ENCODE measurements at places on chromosomes 11 and 22. TPM values are rescaled to one million over a fixed set of nuclear protein-coding genes. Genes with fewer than 3 reads are reported as not detected.

DNA sequence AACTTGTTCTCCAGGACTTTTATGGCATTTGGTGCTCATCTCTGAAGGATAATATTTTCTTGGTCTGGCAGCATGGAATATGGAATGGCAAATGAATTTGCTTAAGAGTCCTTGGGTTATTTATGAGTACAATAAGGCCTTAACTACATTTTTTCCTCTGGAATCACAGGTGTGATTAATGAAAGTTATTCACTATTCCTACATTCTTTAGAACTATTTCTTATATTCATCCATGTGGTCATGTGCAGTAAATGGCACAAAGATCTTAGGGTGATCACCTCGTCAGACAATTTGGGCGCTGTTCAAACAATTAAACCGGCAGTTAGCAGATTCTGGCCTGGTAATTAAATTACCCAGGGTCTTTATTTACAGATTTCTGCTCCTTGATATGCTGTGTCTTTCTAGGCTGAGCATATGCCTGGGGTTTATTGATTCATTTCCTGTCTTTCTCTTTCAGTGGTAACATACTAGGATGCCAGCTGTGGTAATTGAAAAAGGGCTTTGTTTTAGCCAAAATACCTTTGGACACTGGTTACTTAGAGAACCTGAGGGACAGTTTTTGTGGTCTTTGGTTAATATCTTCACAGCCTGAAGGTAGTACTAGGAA, 31.6 kb downstream of the SIK2 start:
- no peak for DNase-seq

Gene LGR4
- 8.0 TPM for total RNA-seq

Gene LRRN4CL
- total RNA-seq, result 4.7 TPM

DNA sequence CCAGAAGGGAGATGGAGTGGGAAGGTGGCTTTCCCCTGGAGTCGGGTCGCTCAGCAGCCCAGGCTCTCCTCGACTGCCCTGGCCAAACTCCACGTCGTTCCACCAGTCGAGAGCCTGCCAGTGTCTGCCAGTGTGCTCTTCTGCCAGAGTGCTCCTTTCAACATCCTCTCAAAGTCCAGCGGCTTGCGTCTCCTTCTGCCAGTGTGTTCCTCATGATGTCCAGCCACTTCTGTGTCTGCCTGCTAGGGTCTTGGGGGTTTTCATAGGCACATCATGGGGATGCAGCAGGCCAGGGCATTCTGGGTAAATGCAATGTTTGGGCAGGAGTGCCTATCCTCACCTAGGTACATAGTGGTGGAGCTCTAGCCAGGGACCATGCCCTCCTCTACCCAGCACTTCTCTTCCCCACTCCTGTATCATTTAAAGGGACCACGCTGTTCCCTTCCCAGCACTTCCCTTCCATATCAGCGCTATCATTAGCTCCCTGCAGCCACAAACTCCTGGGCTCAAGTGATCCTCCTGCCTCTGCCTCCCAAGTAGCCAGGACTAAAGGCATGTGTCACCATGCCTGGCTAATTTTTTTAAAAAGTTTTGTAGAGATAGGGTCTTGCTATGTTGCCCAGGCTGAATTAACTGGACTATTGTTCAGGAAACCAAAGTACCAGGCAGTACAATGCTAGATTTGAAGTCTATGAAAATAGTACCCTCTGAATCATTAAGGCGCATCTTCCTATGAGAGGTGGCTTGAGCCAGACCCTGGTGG, 62.9 kb upstream of the CLDN5 start:
- no peak for DNase-seq

DNA sequence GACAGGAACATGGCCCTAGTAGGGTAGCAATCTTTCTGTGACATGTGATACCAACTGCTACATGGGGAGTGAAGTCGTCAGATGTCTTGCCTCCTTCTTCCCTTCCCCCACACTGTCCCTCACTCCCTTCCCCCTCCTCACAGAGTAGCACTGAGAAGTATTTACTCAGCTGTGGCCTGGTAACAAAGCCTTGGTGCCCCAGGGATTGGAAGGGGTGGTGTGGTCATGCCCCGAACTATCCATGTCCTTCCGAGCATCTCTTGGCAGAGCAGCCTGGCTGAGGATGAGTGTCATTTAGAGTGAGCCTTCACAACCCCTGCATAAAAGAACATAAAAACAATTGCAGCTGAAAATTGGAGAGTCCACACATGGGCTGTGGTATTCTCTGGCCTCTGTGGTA, 46.1 kb downstream of the ARFGAP2 start:
- DNase-seq, result no peak

DNA sequence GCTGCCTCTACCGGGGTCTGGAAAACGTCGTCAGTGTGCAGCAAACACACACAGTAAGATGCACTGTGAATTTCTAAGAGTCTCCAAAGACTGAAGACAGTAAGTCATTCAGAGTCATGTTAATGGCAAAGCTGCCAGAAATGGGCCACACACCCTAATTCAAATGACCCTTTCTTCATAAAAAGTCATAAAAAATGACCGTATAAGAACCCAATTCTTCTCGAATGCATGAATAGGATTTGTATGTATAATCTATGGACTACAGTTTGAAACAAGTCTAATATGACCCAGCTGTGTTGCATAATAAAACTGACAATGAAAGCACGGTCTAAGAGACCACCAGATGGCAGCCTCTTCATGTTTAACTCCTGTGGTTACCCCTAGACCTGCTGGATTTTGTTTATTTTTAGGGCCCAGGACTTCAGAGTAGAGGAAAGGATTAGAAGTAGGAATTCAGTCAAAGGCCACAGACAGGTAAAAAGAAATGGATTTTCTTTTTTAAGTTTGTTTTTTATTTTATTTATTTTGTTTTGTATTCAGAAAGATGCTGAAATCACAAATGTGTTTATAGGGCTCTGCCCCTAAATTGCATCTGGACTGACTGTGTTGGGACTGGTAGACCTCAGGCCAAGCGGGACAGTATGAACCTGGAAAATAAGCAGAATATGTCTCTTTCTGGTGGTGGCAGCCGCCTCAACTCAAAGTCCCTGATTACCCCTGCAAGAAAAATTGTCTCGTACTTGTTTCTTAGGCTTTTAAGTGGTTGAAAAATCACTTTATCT, 32.1 kb upstream of the SLC5A12 start:
- peak; percentile 18 for DNase-seq

Gene OR10G7
- not detected for total RNA-seq

Gene KRTAP5-10
- total RNA-seq, result not detected

- no peak for DNase-seq
These were observed 58.1 kb downstream of the WNT11 start for GRCh38 chr11:76148231-76148630.

DNA sequence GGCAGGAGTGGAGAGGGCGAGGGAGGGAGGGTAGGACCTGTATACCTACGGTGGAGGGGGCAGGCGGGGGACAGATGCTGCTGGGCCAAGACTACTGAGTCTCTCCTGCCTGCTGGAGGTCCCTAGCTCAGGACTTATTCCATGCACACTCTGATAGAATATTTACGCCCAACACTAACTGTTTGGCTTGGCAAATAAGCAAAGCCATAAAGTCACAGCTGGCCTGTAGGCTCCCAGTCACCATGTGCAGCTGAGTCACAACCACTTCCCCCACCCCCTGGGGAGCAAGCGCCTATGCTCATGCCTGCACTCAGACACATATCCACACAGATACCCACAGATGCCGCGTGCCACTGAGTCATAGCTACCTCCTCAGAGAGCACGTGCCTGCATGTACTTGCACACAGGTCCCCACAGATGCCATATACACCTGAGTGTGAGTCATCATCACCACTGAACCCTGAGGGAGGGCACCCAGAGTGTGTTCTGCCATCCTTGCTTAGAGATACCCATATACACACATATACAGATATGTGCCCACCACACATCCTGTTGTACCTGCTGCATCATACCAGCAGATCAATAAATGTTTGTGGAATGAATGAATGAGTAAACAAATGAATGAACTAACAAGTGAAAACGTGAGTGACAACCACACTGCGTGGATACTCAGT, 95.8 kb downstream of the SWAP70 start:
- DNase-seq, result peak; percentile 92

DNA sequence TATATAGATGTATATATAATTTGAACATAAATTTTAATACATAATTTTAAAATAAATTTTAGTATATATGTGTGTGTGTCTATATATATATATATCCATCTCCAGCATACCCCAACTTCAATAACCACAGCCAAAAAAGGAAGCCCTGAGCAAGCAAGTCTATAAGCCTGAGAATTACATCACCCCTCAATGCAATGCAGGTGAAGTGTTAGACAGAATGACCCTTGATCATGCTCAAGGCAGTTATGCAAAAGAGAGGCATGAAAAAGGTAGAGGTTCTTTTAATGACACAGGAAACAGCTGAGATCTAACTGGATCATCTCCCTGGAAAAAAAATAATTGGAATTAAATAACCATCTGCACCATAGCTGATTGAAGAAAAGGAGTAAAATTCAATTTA, 557.9 kb upstream of the ANO5 start:
- DNase-seq, result no peak

GRCh38 chr11:12206529-12206928, 96.1 kb downstream of the MICAL2 start:
- DNase-seq, result no peak

DNA sequence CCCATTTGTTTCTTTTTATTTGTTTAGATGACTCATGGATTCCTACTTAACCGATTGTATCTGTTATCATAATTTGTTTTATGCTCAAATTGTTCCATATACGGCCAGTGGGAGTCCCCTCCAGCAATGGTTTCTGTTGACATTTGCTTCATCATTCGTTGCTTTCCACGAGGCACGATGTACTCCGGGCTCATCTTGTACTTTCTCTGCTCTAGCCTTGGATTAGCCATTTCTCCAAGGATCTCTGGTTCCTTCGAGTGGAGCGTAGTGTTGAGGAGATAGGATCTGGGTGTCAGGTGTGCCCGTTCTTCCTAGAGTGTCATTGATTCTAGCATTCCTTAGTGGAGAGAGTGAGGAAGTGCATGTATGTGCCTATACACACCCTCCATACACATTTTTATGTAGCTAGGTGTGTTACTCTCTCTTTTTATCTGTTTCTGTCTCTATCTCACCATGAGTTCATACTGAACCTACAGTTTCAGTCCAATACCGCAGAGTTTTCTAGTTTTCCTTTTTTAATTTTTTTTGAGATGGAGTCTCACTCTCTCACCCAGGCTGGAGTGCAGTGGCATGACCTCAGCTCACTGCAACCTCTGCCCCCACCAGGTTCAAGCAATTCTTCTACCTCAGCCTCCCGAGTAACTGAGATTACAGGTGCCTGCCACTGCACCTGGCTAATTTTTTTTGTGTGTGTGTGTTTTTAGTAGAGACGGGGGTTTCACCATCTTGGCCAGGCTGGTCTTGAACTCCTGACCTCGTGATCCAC, 31.4 kb downstream of the TECTA start:
- DNase-seq, result no peak

GRCh38 chr11:73389916-73390315, 13.7 kb downstream of the RELT start:
- DNase-seq, result peak; percentile 1

- DNase-seq, result no peak
These were observed 9.9 kb downstream of the PRSS23 start for GRCh38 chr11:86810288-86810687.

- no peak for DNase-seq
These were observed 26.0 kb downstream of the CHEK2 start for GRCh38 chr22:28715611-28716010.

Gene CDC45
- 0.50 TPM for total RNA-seq

Gene FOLR2
- total RNA-seq, result 14.2 TPM

GRCh38 chr11:84250834-84251613, 964.9 kb upstream of the CCDC90B start:
- no peak for DNase-seq

Gene DGCR6
- 22.2 TPM for total RNA-seq

Gene CLTCL1
- 253 TPM for total RNA-seq

Gene ARRB1
- total RNA-seq, result 17.3 TPM

DNA sequence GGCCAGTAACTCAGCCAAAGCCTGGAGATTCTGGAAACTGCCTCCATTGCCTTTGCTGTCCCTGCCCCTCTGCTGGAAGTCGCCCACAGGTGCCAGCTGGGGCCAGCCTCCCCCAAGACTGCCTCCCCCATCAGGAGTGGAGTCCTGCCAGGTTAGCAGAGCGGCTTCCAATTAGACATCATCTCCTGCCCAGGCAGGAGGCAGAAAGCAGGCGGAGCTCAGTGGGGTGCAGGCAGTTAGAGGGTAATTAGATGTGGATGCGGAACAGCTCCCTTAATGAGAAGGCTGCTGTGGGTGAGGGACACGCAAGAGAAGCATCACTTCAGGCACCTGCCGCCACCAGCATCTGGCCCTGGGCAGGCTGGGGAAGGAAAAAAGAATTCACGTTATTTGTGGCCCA, 90.9 kb upstream of the TP53I11 start:
- no peak for DNase-seq

- DNase-seq, result no peak
These were observed 6.0 kb upstream of the UCP3 start for GRCh38 chr11:74014880-74015279.

Gene FREY1
- not detected for total RNA-seq

Gene OR8A1
- not detected for total RNA-seq

Gene ZC3H12C
- total RNA-seq, result 17.7 TPM

Gene MUC6
- total RNA-seq, result not detected

GRCh38 chr11:3623121-3623520, 18.7 kb downstream of the ART5 start:
- DNase-seq, result no peak

Gene MMP12
- total RNA-seq, result not detected

- DNase-seq, result no peak
These were observed 23.6 kb upstream of the PAMR1 start for GRCh38 chr11:35548925-35549561.

DNA sequence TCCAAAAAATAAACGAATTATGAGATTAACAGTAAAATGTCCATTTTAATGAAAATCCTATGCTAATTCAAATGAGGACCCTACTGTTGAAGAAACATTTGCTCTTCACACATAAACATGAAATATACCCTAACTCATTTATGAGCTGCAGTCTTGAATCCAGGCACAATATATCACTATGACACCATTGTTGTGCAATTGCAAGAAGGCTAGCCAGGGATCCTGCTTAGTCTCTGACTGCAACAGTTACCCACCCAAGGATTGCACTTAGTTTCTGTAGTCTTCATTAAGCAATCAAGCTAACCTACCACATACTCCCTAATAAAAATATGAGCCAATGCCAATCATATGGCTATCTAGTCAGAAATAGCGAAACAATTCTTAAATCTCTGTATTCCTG, 981.0 kb upstream of the FAT3 start:
- DNase-seq, result no peak
